ENCODE measurements at places on chromosomes 1 and 21.

- DNase-seq: peak; percentile 82
Observed at GRCh38 chr1:26336477-26337205, 17.3 kb downstream of the CRYBG2 start.

- DNase-seq: no peak
Observed at GRCh38 chr1:47756411-47756810, 240.8 kb downstream of the TRABD2B start.

DNA sequence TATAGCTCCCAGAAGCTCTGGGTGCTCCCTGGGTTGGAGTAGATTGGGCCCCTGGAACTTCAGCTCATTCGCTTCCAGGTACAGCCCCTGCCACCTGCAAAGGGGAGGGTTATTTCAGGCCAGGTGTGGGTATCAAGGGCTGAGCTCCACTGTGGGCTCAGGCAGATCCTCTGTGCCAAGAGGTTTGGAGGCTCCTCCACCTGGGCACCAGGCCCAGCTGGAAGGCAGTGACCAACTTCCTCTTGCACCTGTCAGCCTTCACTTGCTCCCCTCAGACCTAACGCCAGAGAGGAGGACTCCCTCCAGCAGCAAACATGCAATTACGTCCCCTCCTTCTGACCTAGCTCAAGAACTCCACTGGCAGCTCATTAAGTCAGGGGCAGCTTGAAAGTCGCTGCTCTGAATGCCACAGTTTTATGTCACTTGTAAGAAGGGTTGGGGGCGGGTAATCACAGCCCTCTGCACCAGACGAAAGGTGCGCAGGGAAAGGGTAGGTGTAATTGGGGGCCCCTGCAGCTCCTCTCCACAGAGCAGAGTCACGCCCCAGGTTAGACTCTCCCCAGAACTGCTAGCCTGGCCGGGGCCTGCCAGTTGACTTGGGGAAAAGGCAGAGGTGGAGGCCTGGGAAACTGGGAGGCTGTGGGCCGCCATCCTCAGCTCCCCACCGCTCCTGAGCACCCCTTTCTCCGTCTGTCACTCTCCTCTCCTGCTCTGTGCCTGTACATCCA, 125.0 kb upstream of the TMPRSS2 start:
- no peak for DNase-seq

GRCh38 chr1:115330480-115331013, 7.5 kb downstream of the NGF start:
- DNase-seq: no peak

DNA sequence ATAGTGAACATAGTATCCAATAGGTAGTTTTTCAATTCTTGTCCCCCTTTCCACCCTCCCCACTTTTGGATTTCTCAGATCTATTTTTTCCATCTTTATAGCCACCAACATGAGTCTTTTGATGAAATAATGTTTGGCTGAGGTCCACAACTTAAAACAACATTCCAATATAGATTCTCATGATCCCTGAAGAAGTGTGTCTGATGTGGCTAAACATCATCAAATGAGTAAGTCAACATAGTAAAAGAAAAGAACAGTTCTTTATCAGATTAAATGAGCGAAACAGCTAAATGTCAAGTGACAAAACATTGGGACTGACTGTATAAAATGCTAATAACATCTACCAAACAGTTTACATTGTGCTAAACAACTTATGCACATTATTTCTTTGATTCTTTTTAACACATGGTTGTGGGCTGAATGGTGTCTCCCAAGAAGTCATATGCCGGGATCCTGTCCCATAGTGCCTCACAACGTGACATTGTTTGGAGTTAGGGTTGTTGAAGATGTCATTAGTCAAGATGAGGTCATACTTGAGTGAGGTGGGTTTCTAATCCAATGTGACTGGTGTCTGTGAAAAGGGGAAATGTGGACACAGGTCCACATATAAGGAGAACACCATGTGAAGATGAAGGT, 453.6 kb downstream of the LTN1 start:
- DNase-seq: no peak

GRCh38 chr1:232996143-232996542, 45.7 kb downstream of the NTPCR start:
- DNase-seq: no peak

DNA sequence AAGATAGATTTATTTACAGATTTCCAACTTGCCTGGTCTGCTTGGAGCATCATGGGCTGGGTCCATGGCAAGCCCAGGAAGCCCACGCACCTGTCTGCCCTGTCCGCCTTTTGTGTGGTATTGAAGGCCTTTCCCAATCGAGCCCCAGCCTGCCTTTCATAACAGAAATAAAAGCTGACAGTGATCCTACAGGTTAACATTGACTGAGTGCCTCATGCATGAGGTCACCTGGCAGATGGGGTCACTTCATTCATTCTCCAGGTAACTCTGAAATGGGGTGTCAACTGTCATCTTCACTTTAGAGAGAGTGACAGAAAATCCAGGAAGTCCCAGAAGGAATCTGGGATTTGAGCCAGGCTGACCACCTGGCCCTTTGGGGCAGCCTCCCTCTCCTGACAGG, 36.3 kb upstream of the CASZ1 start:
- DNase-seq: no peak

DNA sequence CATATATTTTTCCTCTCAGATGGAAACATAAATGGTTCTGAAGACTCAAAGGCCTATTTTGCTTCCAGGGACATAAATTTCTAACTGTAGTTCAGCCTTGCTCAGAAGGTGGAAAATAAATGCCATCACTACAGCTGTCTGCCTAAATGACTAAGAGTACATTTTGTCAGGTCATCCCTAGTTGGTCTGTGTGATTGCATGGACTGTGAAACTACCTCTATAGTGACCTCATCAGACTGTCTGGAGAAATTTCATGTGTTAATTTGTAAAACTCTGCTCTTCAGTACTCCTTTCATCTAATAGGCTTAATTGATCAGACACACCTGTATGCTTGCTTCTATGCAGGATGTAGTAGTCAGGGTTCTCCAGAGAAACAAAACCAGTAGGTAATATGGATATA, 886.9 kb downstream of the AMY1C start:
- DNase-seq: peak; percentile 25

DNA sequence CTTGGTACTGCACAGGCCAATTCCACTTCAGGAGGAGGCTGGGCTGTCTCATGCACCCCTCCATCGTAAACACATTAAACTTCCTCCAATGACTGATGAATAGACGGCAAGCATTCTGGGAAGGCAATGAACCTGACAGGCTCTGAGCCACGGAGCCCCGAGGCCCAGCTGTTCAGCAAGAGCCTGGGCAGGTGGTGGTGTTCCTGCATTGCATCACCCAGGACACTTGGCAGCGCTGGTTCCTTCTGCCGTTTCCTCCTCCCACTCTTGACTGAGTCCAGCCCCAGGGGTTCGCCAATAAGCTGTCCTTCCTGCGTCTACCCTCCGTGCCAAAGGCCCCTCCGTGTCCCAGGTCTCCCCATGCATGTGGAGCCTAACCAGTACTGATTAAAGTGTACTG, 109.8 kb downstream of the JAK1 start:
- DNase-seq: no peak

GRCh38 chr21:35159881-35160280, 110.8 kb upstream of the RUNX1 start:
- no peak for DNase-seq

DNA sequence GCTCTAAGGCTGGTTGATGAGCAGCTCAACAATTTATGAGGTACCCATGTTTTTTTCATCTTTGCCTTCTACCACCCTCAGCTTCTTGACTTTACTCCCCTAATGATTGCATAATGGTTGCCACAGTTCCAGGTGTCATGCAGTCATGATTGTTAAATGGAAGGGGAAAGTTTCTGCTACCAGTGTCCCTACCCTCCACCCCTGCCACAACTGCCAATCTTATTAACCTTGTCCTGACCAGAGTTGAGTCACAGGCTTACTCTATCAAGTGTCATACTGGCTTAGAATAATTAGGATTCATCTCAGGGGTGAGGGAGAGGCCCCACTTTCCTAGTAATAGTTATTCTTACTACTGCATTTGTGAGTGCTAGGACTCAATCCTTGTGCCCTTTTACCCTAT, 7.9 kb upstream of the FUBP1 start:
- no peak for DNase-seq

DNA sequence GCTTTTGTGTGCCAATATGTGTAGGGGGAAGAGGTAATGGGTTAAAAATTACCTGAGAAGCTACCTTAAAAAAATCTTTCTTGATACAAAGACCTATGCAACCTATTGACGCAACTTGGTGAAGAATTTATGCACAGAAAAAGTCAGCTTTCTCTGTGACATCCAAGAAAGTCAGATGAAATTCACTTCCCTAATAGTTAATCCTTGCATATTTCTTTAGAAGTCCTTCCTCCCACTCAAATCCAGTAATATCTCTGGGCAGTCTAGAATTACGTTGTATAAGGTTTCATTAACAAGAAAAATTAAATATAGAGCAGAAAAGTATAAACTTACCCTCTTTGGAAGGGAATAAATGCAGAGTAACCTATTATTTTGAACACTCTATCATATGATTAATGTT, 2.9 kb downstream of the UBAP2L start:
- DNase-seq: no peak

- no peak for DNase-seq
Observed at GRCh38 chr1:43648876-43649477, 972 bp upstream of the KDM4A start.

DNA sequence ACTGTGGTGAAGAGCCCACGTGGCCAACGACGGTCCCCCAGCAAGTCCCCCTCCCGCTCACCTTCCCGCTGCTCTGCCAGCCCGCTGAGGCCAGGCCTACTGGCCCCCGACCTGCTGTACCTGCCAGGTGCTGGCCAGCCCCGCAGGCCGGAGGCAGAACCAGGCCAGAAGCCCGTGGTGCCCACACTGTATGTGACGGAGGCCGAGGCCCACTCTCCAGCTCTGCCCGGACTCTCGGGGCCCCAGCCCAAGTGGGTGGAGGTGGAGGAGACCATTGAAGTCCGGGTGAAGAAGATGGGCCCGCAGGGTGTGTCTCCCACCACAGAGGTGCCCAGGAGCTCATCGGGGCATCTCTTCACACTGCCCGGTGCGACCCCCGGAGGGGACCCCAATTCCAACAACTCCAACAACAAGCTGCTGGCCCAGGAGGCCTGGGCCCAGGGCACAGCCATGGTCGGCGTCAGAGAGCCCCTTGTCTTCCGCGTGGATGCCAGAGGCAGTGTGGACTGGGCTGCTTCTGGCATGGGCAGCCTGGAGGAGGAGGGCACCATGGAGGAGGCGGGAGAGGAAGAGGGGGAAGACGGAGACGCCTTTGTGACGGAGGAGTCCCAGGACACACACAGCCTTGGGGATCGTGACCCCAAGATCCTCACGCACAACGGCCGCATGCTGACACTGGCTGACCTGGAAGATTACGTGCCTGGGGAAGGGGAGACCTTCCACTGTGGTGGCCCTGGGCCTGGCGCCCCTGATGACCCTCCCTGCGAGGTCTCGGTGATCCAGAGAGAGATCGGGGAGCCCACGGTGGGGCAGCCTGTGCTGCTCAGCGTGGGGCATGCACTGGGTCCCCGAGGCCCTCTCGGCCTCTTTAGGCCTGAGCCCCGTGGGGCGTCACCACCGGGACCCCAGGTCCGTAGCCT, 46.8 kb downstream of the TRIM11 start:
- no peak for DNase-seq

GRCh38 chr1:8352886-8353785, 35.2 kb downstream of the SLC45A1 start:
- DNase-seq: no peak

GRCh38 chr1:151811181-151811580, 6.0 kb upstream of the LINGO4 start:
- DNase-seq: no peak

DNA sequence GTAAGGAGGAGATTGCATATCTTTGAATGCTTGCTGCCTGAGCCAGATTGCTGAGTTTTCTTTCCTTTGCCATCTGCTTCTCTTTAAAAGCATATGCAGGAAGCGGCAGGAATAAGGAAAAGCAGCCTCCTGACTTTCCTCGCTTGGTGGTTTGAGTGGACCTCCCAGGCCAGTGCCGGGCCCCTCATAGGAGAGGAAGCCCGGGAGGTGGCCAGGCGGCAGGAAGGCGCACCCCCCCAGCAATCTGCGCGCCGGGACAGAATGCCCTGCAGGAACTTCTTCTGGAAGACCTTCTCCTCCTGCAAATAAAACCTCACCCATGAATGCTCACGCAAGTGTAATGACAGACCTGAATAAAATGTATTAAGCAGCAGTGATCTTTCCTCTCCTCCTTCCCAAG, 1.5 kb downstream of the CORT start:
- no peak for DNase-seq

GRCh38 chr1:56535362-56535761, 44.0 kb downstream of the PLPP3 start:
- no peak for DNase-seq

- no peak for DNase-seq
Observed at GRCh38 chr1:245797592-245798348, 643.0 kb downstream of the KIF26B start.

GRCh38 chr1:90092441-90092840, 97.5 kb downstream of the ZNF326 start:
- no peak for DNase-seq

DNA sequence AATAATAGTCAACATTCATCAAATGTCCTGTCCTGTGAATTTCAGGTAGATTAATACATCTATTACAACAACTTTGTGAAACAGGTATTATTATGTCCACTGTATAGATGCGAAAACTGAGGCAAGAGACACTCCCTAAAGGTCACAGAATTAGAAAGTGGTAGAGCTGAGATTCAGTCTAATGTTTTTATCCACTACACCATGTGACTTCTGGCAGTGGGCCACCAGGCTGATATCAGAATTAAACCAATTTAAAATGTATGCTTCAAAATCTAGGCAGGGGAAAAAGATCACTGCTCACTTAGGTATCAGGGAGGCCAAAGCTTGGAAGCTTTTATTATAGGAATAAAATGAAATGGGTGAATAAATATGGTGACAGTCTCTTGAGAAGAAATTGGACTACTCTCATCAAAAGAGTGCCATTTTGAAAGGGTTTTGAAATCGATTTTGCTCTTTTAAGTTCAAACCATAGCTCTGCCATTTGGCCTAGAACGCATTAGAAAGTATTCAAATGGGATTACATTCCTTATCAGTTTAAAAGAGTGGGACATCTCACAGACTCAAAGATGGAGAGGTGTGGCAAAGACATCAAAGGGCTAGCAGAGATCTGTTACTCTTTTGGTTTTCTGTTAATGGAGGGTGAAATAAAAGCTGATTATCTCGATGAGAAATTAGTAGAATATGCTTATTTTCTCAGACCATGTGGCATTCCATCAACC, 1.9 kb downstream of the DDAH1 start:
- no peak for DNase-seq

Measured in COR-L47 (cell line).